HFFc6 (cell line): ENCODE measurements at places on chromosomes 2 and 18. TPM values are rescaled to one million over a fixed set of nuclear protein-coding genes. Genes with fewer than 3 reads are reported as not detected.

The CD8B2 gene
- not detected in 2 replicates for total RNA-seq

The ZBTB7C gene
- total RNA-seq, result not detected in 3 replicates

The UGT1A10 gene
- total RNA-seq, result not detected in 3 replicates

GRCh38 chr2:164112105-164112504, 376.3 kb upstream of the FIGN start:
- H3K36me3 ChIP-seq, result no peaks in the 10 kb centered on the region
- DNase-seq, result no peak
- no peaks in the 10 kb centered on the region for H3K27me3 ChIP-seq
- no peaks in the 10 kb centered on the region for H3K4me1 ChIP-seq
- H3K27ac ChIP-seq, result no peak overlapping the region

DNA sequence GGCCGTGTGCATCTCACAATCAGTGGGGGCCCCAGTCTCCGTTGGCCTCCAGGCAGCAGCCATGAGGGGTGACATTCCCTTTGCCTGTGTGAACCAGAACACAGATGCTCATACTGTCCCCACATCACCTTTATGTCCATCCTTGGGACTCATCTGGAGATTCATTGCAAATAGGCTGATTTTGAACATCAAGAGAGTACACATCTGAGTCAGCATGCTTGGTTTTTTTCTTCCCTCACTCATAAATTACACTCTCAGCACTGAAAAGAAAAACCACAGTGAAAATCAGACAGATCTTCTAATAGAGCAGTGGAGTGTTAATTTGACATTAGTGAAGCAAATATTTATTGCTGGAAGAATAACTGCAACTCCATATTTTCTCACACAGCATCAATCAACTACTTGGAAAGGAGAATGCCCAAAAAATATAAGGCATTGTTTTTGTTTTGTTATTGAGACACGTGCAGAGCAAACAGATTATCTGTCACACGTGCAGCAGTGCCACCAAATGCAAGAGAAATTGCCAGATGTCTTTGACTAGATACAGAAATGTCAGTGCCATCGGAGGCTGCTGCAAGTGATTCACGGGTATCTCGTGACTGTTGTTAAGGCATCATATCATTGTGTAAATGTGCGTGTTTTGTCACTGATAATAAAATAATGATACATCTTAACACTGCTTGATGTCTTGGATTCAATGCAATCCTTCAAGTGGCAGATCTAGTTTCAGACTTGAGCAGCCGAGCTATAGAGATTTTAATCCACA, 10.9 kb downstream of the APCDD1 start:
- H3K27ac ChIP-seq, result no peak overlapping the region
- no peak for DNase-seq
- no peaks in the 10 kb centered on the region for H3K36me3 ChIP-seq
- no peak overlapping the region for H3K4me3 ChIP-seq

The ZC3H6 gene
- total RNA-seq, result 4.4 and 5.2 TPM in 2 replicates

GRCh38 chr18:31671951-31672350, 12.4 kb downstream of the B4GALT6 start:
- H3K4me1 ChIP-seq, result no peaks in the 10 kb centered on the region
- no peaks in the 10 kb centered on the region for H3K36me3 ChIP-seq
- H3K27me3 ChIP-seq, result no peaks in the 10 kb centered on the region
- no peak overlapping the region for H3K4me3 ChIP-seq
- no peak for DNase-seq

The FAP gene
- 66.6 and 67.8 TPM in 2 replicates for total RNA-seq
